ENCODE measurements at places on chromosomes 16 and 17.

DNA sequence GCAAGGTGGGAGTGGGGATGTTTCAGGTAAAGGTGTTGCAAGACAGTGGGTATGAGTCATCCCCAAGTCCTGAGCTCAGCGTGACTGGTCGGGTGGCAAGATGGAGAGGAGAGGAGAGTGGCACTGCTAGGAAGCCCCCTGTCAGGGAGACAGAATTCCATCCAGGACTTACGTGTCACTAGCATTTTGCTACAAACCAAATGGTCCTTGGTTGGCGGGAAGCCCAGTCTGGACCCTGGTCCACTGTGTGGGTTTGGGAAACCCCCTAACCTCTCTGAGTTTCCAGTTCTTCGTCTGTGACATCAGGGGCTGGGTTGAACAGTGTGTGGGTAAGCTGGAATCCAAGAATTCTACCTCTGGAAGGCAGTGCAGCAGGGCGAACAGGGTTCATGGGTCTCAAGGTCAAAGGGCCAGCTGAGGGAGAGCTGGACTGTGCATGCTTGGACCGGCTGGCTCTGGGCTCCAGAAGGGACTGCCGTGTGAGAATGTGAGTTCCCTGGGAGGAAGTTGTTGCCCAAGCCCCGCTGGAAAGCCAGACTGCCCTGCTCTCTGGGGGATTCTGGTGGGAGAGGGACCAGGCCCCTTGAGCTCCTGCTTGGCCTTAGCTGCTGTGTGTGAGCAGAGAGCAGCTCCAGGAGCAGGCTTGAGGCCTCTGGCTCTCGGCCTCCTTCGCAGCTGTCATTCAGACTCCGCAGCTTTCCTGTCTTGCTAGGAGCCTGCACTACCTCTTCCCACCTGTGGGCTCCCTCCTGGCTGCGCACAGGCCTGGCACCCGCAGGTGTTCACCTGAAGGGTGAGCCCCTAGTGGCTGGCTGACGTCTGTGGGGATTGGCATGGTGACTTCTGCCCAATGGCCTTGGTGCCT lies 84.6 kb downstream of the NT5M start:
- DNase-seq = no peak

- no peak for DNase-seq
These were observed 80.8 kb downstream of the SOCS1 start for GRCh38 chr16:11175106-11175786.

DNA sequence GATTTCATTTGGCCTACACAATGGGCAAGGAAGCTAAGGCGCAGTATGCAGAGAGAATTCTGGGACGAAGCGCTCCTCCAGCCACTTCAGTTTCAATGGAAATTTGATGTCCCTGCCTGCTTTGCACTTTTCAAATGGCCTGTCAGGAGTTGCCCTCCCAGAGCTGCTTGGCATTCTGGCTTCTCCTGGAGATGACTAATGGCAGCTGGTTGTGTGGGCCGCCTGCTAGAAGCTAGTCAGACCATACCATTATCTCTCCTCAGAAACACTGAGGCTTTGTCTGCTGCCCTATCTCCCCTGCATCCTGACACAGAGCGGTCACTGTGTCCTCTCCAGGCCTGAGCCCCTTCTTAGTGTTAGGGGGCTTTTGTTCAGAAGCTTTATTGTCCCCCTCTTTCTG lies 180.1 kb downstream of the SPECC1 start:
- DNase-seq = peak; percentile 57

DNA sequence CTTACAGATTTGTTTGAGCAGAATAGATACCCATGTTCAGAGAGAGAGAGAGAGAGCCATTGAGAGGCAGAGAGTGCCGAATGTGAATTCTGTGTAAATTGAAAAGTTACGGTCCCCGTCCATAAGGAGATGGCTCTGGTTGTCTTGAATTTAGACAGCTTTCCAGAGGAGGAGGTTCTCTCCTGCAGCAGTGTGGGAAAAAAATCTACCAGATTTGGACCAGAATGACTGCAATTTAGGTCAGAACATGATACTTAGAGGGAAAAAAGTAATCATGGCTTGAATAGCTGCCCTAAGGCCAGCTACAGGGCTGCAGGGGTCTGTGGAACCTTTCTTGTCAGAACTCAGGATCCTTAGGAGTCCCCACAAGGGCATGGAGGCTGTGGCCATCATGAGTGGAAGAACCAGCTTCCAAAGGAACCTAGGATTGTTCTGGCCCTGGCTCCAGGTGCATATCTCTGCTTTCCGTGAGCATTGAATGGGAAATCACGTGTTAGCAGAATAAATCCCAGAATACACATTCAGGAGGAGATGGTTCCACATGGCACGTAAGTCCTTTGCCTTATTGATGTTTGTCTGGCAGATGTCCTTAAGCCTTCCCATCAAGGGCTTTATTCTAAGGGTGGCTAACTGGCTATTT lies 13.0 kb downstream of the PITPNC1 start:
- DNase-seq = no peak

DNA sequence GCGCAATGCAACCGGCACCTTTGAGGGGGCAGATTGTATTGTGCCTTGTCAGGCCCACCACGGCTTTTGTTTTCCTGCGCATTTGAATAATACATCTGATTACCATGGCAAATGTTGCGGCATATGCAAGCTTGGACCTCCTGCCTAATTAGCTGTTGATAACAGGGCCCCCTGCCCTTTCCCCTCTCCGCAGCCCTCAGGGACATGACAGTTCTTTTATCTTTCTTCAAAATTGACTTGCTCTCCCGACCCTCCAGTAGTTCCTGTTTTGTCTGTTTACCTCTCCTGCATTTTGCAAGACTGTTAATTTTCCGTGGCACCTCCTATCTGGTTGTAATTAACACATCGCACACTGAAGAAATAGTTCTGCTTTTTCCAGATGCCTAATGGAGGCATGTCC lies 86.8 kb downstream of the RBFOX1 start:
- DNase-seq = no peak

DNA sequence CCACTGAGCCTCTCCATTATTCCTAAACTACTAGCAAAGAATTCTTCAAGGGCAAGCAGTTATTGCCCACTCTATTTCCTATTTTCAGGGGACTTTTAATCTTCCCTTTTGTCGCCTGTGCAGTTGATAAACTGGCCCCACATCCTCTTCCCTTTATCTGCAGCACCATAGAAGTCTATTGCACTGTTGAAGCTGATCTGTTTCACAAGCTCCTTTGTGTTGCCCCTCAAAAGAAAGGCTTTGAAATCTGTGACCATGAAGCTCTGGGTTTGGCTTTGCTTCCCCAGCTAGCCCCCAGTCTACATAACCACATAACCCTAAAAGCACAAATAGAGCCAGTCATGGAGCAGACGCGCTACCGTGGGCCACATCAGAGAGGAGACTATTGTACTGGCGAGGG lies 37.1 kb downstream of the CDRT15 start:
- no peak for DNase-seq

GRCh38 chr16:86044881-86045590 lies 146.1 kb downstream of the IRF8 start:
- no peak for DNase-seq

- peak; percentile 70 for DNase-seq
These were observed 148.1 kb downstream of the SOCS1 start for GRCh38 chr16:11107780-11108465.

GRCh38 chr17:62741290-62741689 lies 66.8 kb downstream of the MARCHF10 start:
- DNase-seq = no peak

GRCh38 chr16:24174504-24174903 lies 81.6 kb upstream of the CACNG3 start:
- DNase-seq = no peak

DNA sequence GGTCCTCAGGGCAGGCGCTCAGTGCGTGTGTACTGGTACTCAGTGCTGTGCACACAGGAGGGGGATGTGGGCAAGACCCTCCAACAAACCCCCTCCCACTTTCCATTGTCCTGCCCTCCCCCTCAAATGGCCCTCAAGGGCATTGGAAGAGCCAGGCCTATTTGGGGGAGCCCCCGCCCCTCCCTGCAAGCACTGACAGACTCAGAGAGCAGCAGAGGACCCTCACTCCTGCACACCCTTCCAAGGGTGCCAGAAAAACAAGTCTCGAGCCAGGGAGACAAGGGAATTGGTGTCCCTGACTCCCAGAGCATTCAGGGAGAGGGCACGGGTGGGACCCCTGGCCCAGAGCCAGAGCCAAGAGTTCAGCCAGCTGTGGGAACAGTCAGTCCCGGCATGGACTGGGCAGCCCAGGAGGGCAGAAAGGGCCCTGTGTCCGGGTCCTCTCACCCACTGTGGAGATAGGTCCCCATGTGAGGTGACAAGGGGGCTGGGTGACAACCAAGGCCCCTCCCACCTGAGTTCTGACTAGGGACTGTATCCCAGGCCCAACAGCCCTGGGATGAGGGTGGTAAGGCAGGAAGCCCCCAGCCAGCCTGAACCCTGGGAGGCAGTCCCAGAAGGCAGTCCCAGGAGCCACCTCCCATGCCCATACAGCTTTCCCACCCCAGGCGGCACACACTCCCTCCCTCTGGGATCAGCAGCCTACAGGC lies 12.1 kb upstream of the KRTAP17-1 start:
- no peak for DNase-seq

GRCh38 chr16:84459533-84459894 lies 44.9 kb downstream of the MEAK7 start:
- no peak for DNase-seq

- no peak for DNase-seq
These were observed 17.1 kb downstream of the NAA60 start for GRCh38 chr16:3460585-3460984.

- no peak for DNase-seq
These were observed 995 bp upstream of the JMJD8 start for GRCh38 chr16:684961-685696.

GRCh38 chr16:49503256-49504022 lies 129.8 kb downstream of the C16orf78 start:
- no peak for DNase-seq

- peak; percentile 61 for DNase-seq
These were observed 5.8 kb downstream of the IRX3 start for GRCh38 chr16:54280751-54281150.

- DNase-seq = peak; percentile 95
These were observed 89.3 kb downstream of the SMG6 start for GRCh38 chr17:2214047-2214928.

DNA sequence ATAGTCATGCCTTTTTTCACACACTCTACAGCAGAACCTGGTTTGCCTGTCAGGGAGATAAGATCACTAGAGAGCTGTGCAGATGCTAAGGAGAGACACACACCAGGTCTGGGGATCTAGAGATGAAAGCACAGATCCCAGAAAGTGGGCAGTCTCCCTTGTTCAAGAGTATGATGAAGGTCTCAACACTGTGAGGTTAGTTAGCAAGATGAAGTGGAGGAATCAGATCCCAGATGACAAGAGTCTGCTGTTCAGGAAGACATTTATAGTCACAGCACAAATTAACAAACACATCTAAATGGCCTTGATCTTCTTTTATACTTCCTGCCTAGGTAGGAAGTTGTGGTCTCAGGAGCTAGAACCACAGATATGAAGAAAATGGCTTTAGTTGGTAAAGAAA lies 23.4 kb upstream of the SKAP1 start:
- no peak for DNase-seq

DNA sequence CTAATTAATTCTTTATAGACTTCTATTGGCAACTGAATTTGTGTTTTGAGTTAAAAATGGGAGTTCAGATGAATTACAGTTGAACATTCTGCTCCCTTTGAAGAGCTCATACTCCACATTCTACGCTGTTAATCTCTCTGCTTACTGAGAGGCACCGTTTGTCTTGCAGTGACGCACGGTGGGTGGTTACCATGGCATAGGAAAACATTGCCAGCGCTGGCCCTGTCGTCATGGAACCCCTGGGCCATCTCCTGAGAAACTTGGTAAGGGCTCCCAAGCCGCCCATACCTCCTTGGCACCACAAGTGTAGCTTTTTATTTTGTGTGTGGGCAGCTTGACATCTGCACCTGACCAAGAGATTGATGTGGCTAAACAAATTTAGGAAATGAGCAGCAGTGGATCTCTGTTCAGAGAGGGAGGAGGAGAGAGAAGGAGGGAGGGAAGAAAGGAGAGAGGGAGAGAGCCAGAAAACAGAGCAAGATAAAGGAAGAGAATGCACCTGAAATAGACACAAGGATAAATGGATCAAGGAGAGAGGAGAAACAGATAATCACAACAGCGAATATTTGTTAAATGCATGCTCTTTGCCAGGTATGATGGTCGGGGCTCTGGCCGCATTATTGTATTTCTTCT lies 398.5 kb downstream of the HAPSTR1 start:
- no peak for DNase-seq

DNA sequence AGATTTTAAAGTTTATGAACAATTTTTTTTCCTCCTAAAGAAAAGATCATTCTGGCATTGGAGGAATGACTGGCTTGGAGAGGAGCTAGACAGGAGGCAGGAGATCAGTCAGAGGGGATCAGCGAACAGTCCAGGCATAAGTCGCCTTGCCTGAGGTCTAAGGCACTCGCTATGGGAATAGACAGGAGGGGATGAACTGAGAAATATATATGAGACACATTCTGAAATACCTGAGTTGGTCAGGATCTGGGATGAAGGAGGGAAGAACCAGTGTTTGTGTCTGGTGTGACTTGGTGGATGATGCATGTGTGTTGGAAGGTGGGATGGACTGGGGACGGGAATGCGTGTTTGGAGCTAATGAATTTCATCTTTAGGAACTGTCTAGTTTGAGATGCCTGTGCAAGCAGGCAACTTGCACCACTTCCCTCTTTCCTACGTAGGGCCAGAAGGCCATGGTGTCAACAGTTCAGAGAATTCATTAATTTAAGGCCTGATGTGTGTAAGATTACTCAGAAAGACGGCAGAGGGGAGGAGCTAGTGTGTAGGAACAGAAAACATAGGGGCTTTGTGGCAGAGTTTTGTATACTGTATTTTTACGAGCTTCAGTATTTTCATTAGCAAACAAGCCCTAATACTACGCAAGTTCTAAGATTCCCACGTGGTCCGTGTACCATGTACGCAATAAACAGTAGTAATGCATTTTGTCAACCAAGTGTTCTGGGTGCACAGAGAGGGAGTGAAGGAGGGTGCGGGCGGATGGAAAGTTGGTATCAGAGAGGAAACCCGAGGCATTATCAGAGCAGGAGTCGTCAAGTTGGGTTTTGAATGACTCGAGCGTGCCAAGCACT lies 825 bp downstream of the HEATR6 start:
- DNase-seq = peak; percentile 46

DNA sequence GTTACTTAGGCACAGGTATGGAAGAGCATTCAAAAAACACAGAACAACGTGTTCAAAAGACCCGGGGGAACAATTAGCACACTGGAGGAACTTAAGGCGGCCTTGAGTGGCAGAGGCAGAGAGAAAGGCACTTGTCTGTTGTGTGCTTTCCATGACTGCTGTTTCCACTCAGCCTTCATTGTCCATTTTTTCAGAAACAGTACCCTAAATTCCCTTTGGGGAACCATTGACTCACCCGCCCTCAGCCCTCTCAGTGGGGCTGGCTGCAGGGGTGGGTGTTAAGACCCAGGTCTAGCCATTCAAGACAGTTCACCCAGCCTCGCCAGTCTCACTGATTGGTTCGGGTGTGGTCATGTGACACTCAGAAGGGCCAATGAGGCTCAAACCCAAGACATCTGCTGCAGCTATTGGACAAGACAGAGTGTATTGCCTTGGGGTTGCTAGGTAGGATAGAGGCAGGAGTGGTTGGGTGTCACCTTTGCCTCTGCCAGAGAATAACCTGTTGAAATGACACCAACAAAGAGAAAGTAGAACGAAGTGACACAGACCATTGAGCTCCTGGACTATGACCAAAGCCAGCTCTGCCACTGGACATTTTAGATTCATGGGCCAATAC lies 19.6 kb upstream of the CEP20 start:
- DNase-seq = peak; percentile 57
